HuH-7.5 (cell line): ENCODE measurements at places on chromosomes 6 and 20.

GRCh38 chr6:79874531-79875134 lies 72.7 kb downstream of the ELOVL4 start:
- no peak for DNase-seq

DNA sequence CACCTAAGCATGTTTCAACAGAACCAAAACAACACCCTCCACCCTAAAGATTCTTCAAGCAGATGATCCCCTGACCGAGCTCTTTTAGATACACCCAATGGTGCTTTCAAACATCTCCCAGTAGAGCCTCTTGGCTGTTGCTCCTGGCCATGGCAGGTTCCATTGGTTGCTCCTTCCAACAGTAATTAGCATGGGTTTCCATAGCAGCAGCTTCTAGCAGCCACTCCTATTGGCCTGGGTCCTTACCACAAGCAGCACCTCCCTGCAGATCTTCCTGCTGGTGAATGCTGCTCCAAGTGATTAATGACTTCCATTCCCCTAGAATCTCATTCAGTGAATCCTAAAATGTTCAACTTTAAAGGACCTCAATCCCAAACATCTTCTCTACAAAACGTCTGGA lies 13.9 kb downstream of the CCN2 start:
- DNase-seq = no peak

DNA sequence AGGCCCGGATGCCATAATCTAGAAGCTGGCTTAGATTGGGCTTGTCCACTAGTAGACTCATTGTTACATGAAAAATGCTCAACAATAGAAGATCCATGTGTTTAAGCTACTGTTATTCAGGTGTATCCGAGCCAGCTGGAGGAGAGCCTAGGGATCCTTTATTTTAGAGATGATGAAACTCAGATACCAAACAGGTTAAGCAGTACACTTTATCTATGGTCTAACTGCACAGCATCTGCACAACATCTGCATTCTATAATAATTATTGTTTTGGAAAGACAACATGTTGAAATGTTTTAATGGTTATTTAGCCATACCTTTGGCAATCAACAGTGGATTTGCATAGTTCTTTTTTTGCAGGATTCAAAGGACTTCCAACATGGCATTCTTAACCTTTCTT lies 134.1 kb downstream of the RFPL4B start:
- DNase-seq = no peak

- no peak for DNase-seq
Observed at GRCh38 chr6:72855471-72855870, 233.6 kb downstream of the KCNQ5 start.

DNA sequence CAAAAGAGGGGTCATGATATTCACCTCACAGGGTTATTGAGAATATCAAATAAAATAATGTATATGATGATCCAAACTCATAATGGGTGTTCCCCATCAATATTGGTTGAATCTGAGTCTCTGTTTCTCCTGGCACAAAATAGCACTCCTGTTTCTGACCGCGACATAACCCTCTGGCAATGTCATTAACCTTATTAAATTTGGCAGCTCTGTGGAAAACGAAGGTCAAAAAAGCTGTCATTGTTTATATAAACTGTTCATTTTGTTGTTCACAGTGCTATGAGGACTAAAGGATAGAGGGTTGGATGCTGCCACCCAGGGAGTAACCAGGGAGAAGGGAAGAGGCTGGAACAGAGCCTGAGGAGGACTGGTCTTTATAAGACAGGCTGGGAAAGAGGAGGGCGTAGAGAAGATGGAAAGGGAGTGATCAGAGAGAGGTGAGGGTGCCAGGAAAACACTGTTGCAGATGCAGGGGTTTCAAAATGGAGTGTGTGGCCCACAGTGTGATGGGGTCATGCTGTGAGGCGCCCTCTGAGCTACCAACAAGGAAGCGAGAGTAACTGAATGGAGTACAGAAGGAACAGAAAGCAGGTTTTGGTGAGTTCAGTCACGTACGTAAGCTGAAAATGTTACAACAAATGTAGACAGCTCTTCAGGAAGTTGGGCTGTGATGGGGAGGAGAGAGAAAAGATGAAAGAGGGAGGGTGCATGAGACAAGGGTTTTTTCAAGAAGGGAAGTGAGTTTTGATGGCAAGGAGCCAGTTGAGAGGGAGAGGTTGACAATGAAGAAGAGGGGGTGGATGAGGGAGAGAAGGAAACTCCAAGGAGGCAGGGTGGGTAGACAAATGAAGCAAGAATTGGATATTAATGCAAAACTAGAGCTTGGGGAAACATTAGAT lies 251.6 kb upstream of the TAB2 start:
- DNase-seq = no peak

- DNase-seq = no peak
Observed at GRCh38 chr6:20688710-20689500, 154.6 kb downstream of the CDKAL1 start.

DNA sequence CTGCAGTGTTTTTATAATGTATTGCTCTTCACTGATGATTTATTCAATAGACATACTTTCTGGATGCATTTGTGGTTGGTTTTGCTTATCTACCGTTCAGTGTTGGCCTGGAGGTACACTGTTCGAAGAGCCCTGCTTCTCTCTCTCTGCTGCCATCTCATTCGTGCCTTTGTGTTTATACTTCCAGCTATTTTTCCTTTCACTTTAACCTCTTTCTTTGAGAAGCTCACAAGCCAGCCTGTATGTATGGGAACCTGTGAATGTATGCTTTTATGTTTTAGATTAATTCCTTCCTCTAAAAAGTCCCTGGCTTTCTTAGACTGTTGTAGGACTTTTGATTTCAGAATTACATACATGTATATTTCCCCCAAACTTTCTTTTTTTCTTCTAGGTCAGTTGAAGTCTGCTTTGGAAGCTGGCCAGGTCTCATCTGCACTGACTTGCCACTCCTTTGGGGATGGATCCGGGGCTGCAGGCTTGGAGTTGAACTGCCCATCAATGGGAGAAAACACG lies 83.0 kb downstream of the SCAND1 start:
- no peak for DNase-seq

DNA sequence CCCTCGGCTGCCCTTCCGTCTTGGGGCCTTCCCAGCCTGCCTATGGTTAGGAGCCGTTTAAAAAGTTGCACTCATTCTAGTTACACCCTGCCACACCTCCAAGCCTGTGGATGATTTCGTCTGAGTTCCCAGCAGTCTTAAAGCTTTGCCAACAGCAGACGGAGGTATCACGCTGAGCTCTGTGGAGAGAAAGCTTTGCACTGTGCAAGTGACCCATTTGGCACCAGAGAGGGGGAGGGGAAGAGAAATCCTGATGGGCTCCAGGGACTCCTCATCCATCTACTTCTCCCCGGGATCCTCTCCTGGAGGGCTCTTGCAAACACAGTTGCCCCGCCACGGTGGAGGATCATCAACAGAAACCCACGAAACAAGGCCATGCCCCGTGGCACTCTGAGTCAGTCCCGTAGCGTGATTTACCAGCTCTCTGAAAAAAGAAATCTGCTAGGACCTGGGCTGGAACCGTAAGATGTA lies 98.8 kb upstream of the CITED2 start:
- no peak for DNase-seq
